ENCODE measurements at places on chromosomes 5 and 9.

GRCh38 chr5:154757814-154758406 lies 2.7 kb downstream of the LARP1 start:
- peak; percentile 19 for DNase-seq

DNA sequence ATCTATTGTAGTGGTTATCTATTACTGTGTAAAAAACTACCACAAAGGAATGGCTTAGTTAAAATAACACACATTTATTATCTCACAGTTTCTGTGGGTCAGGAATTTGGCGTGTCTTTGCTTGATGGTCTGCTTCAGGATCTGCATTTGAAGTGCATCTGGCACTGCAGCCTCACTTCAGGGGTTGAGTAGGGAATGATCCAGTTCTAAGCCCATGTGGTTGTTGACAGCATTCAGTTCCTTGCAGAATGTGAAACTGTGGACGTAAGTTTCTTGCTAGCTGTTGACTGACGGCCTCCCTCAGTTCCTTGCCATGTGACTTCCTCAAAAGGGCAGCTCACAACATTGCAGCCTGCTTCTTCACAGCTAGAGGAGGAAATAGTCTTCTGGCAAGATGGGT lies 2.1 kb upstream of the OGN start:
- no peak for DNase-seq

DNA sequence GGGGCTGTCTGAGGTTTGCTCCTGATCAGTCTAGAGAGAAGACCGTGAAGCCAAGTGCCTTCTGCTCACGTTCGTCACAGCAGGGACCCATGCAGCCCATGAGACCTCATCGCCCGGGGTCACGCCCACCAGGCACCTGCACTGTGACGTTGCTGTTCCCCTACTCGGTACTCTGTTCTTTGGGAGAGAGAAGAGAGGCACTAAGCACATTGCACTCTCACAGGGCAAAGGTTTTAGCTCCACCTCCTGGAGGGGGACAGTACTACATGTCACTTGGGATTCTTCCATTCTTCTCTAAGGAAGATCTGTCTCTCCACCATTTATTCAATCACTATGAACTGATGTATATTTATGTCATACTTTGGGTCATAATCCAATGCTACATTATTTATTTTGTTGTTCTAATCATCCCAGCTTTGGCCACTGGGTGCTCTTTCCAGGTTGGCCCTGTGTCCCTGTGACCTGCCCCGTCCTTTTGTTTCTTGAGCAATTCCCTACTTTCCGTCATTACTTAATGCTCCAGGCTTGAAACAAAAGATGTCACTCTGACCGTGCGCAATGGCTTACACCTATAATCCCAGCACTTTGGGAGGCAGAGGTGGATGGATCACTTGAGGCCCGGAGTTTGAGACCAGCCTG lies 31.4 kb upstream of the BRD3 start:
- peak; percentile 48 for DNase-seq

GRCh38 chr5:134459491-134459890 lies 47.8 kb upstream of the CDKN2AIPNL start:
- DNase-seq: no peak

DNA sequence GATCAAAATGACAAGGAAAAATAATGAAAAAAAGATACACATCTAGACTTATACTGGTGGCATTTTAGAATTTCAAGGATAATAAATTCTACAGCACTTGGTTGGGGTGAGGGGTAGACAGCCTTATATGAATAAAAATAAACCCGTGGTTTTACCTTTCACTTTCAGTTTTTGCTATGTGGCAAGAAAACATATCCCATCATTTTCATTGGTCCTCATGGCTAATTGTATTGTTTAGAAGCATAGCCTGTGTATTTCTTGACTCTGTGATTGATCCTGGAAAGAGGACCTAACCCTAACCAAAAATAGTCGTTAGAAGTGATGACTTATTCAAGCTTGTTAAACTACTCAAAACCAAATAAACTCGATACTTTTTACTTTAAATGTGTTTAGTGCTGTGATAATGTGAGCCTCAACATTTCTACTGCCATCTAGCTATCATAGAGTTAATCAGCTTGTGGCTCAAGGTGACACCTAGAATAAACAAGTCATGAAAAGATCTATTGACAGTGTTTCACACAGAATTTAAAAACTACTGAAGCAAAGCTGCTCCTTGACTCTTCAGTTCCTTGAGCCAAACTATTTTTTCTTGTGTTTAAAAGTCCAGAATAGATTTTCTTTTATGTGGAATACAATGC lies 153.3 kb upstream of the IZUMO3 start:
- DNase-seq: no peak

- DNase-seq: no peak
These were observed 179.9 kb downstream of the GAS1 start for GRCh38 chr9:86767373-86767772.

GRCh38 chr9:126024581-126025230 lies 277.5 kb downstream of the PBX3 start:
- DNase-seq: no peak

DNA sequence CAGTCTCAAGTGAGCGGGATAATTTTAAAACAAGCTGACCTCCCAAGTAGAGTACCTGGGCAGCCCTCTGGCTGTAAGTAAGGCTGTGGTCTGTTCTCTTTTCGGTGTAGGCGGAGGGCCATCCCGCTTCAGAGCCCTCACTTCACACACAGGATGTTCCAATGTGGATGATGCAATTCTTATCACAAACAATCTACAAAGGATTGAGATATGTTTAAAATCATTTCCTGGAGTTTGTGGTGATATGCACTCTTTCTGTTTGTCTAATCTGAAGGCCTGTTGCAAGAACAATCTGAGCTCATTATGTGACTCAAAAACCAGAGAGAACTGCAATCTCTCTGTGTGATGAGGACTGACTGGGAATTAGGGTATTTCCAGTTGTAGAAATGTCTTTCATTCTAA lies 42.5 kb downstream of the ITGA2 start:
- DNase-seq: peak; percentile 89

GRCh38 chr9:35905912-35906679 lies at the start of gene HRCT1:
Gene HRCT1 (plus strand): TSS chr9:35906202. CDS start chr9:35906288, 86 bp downstream.
- DNase-seq: peak; percentile 96

- DNase-seq: peak; percentile 45
These were observed 109.6 kb downstream of the ZCCHC7 start for GRCh38 chr9:37229882-37230482.

DNA sequence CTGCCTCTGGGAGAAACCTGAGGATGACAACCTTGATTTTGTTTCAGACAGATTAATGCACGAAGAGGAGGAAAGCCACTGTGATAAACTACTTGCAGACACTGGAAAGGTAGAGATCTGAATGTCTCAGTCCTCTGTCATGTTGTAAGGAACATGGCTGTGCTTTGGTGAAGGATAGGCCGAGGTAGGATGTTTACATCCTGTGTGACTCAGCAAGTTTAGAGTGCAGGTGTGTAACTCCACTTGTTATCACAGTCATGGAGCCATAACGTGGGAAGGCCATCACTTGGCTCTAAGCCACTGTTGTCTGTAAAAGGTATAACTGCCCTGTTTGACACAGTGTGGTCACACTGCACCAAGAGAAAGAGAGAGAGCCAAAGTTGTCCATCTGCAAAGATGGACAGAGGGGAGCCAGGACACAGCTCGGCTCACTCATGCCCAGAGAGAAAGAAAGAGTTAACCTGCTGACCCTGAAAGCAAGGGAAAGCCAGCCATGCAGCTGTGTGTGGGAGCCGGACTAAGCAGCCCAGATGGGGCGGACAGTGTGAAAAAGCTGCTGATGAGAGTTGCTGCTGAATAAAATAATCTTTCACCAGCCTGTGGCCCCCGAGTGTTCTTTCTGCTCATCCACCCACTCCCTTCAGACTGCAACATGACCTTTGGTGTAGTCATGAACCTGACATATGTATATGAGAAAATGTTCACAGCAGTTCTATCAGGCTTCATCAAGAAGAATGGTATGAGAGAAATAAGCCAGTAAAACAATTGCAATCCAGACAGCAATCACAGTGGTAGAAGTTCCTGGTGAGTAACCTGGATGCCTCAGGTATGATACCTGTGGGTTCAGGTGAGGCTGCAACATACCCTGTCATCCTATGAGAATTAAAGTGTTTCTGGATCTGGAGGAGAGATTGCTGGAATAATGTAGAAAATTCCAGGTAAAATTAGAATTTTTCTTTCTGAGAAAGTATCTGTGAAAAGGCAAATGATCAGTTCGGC lies 115.9 kb downstream of the TARS1 start:
- no peak for DNase-seq

- DNase-seq: no peak
These were observed 44.3 kb upstream of the TESK1 start for GRCh38 chr9:35560625-35561337.

DNA sequence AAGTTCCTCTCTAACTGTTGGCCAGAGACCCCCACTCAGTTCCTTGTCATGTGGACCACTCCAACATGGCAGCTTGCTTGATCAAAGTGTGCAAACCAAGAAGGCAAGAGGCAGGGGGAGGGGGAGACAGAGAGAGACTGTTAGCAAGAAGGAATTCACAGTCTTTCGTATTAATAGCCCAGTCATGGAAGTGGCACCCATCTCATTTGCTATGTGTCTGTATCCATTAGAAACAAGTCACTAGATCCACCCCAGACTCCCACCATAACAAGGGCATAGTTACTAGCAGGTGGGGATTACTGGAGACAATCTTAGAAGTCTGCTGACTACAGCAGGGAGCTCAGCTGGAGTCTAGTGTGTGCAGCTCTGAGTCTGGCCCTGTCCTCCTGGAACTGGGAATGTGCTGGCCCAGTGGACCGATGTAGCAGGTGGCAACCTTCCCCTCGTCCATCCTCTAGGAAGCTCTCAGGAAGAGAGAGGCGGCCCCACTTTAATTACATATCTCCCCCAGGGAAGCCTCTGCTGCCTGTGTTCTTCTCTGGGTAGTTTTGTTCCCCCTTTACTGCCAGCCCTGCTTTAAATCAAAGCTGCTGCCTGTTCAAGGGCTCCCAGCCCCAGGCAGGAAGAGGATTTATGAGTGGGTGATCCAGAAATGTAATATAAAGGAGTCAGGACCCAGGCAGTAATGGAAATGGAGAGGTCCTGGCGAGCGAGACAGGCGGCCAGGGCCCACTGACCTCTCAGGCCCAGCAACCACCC lies 47.8 kb upstream of the ALDH1B1 start:
- no peak for DNase-seq

- no peak for DNase-seq
These were observed 201.8 kb downstream of the PAX5 start for GRCh38 chr9:36832164-36832795.

- DNase-seq: no peak
These were observed 57.9 kb downstream of the DOCK8 start for GRCh38 chr9:272251-273213.

- DNase-seq: no peak
These were observed 15.8 kb upstream of the SLC35D2 start for GRCh38 chr9:96399325-96399633.
